ENCODE measurements at places on chromosomes 7 and 10.

DNA sequence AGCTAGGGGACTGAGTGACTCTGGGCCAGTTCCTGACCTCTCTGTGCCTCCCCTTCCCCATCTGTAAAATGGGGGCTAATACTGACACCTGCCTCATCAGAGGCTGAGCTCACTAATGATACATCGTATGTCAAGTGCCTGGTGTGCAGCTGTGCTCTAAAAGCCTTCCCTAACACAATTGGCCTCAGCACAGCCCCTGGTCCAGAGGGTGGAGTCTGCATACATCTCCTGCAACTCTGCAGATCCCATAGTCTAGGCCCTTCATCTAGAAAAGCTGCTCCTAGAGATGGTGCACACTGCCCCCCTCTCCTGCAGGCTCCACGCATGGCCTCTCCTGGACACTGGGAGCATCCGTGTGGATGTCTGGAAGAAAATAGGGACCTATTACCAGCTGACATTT lies 255.0 kb downstream of the RPS24 start:
- no peak overlapping the region for H3K27ac ChIP-seq
- DNase-seq, result no peak
- H3K36me3 ChIP-seq, result no peaks in the 10 kb centered on the region
- no peak overlapping the region for H3K4me3 ChIP-seq
- peaks cover 2% of the 10 kb centered on the region for H3K27me3 ChIP-seq

GRCh38 chr7:17546592-17546991 lies 248.1 kb downstream of the AHR start:
- H3K4me3 ChIP-seq, result no peak overlapping the region
- H3K27me3 ChIP-seq, result no peaks in the 10 kb centered on the region
- no peaks in the 10 kb centered on the region for H3K4me1 ChIP-seq
- no peaks in the 10 kb centered on the region for H3K36me3 ChIP-seq

GRCh38 chr10:88852327-88852726 lies 683 bp upstream of the ANKRD22 start:
- H3K4me1 ChIP-seq, result peaks cover 3% of the 10 kb centered on the region
- DNase-seq, result no peak
- no peaks in the 10 kb centered on the region for H3K27me3 ChIP-seq
- H3K36me3 ChIP-seq, result no peaks in the 10 kb centered on the region
- no peak overlapping the region for H3K27ac ChIP-seq

DNA sequence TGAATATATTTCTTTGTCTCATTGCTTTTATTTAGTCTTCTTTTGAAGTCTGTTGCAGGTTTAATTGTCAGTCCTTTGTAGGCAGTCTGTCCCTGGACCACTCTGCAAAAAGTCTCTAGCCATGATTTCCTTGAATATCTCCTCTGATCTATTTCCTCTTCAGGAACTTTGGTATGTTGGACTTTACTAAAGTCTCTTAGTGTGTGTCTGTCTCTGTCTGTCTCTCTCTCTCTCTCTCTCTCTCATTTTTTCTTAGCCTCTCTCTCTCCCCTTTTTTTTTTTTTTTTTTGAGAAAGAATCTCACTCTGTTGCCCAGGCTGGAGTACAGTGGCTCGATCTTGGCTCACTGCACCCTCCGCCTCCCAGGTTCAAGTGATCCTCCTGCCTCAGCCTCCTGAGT lies 57.5 kb downstream of the ADD3 start:
- peaks cover 6% of the 10 kb centered on the region for H3K36me3 ChIP-seq
- no peak for DNase-seq
- peak overlapping the region; percentile 87 for H3K27ac ChIP-seq

- no peak for DNase-seq
- peaks cover 20% of the 10 kb centered on the region for H3K36me3 ChIP-seq
- H3K4me3 ChIP-seq, result no peak overlapping the region
- no peaks in the 10 kb centered on the region for H3K4me1 ChIP-seq
- no peak overlapping the region for H3K27ac ChIP-seq
Observed at GRCh38 chr10:133292919-133293809, 15.5 kb downstream of the TUBGCP2 start.

GRCh38 chr7:80960244-80960795 lies 41.5 kb upstream of the SEMA3C start:
- DNase-seq, result no peak
- no peaks in the 10 kb centered on the region for H3K4me1 ChIP-seq
- no peak overlapping the region for H3K27ac ChIP-seq
- no peaks in the 10 kb centered on the region for H3K36me3 ChIP-seq

GRCh38 chr7:43758029-43758821 lies at the start of gene BLVRA:
BLVRA (plus strand) TSS chr7:43758680; CDS start chr7:43771159, 12,479 bp downstream.
- DNase-seq, result peak; percentile 41
- peaks cover 12% of the 10 kb centered on the region for H3K4me1 ChIP-seq
- H3K4me3 ChIP-seq, result peak within 1 kb of the TSS; percentile 83
- no peaks in the 10 kb centered on the region for H3K27me3 ChIP-seq

DNA sequence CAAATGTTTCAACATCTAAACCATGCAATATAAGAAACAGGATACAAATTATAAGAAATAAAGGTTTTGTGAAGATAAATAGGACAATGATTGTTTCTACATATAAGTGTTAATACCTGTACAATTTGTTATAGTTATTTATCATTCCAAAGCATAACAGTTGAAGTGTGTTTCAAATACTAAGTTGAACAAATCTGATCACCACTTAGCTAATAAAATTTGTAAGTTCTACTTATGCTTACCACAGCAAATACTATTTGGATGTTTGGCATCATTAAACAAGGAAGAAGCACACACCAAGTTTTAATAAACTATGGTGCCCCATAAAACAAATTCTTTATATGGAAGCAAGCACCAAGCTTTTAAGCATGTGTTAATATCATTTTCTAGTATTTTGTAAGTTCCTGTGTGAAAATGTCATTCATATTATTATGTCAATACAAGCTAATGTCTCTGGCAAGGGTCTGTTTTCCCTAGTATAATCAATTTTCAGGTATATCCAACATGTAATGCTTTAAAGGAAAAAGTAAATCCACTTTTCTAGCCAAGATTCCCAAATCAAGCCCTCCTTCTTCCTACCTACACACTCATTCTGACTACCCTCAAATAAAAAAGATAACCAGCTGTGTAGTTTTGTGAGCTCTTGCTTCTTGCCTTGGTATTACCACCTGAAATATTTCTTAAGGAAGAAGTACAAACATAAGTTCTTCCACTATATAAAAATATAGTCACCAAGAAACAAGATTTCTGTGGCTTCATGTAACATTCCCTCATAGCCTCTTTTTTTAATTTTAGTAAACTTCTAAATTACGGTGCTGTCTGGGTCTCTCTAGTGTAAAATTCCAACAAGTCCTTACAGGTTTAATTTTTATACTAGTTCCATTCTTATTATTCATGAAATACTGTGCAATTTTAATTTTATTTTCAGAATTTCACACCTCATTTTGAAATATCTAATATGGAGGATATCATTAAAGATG lies 9.2 kb downstream of the SKAP2 start:
- H3K27me3 ChIP-seq, result no peaks in the 10 kb centered on the region
- no peak overlapping the region for H3K4me3 ChIP-seq
- H3K36me3 ChIP-seq, result peaks cover 9% of the 10 kb centered on the region

DNA sequence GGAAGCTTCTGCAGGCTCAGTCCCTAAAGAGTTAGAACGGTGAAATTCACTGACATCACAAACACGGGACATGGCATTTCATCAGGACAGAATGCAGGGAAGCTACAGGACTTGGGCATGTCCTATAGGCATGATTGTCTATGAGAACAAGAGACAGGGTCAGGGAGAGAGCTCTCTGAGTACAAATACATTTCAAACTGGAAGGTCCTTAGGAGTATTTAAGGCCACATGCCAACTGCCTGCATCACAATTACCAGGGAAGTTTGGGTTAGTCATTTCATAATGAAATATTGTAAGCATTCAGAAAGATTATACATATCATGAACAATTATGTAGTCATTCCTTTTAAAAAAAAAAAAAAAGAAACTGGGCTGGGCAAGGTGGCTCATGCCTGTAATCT lies 71.3 kb downstream of the CREB3L2 start:
- peaks cover 19% of the 10 kb centered on the region for H3K4me1 ChIP-seq
- no peak for DNase-seq
- no peak overlapping the region for H3K27ac ChIP-seq
- no peaks in the 10 kb centered on the region for H3K27me3 ChIP-seq
- H3K4me3 ChIP-seq, result no peak overlapping the region
- peaks cover 25% of the 10 kb centered on the region for H3K36me3 ChIP-seq

- H3K36me3 ChIP-seq, result no peaks in the 10 kb centered on the region
- DNase-seq, result no peak
- peaks cover 13% of the 10 kb centered on the region for H3K27me3 ChIP-seq
- H3K4me3 ChIP-seq, result no peak overlapping the region
- H3K27ac ChIP-seq, result no peak overlapping the region
- H3K4me1 ChIP-seq, result no peaks in the 10 kb centered on the region
Observed at GRCh38 chr10:77512219-77512578, 125.4 kb downstream of the KCNMA1 start.

DNA sequence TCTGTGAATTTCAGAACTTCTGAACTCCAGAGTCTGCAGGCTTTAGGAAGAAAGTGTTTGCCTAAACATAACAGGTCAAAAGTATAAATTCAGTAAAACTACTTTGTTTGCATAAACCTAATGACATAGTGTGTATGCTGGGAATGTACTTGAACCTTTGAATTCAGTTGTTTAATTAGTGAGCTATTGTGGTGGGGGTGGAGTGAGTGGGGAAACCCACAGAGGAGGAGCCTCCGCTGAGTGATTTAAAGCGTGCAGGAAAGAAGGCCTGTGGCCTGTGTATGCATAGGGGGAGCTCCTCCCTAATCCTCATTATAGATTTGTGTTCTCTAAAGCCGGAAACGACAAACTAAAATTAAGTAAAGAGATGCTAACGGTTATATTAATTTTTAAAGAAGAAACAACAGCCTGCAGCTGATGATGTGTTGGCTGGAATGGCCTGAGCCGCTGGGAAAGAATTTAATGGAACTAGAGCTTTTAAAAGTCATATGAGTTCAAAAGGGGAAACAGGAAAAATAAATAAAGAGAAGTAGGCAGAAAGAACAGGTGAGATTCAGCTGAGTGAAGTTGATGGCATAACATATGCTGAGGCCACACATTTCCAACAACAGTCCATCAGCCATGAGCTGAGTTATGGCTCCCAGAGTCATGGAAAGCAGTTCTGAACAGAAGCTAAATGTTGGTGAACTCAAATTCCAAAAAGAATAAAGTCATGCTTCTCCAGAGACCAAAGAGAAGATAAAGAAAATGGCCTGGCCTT lies 595.0 kb downstream of the GRM8 start:
- no peaks in the 10 kb centered on the region for H3K36me3 ChIP-seq
- peaks cover 8% of the 10 kb centered on the region for H3K4me1 ChIP-seq
- peak overlapping the region; percentile 73 for H3K27ac ChIP-seq

DNA sequence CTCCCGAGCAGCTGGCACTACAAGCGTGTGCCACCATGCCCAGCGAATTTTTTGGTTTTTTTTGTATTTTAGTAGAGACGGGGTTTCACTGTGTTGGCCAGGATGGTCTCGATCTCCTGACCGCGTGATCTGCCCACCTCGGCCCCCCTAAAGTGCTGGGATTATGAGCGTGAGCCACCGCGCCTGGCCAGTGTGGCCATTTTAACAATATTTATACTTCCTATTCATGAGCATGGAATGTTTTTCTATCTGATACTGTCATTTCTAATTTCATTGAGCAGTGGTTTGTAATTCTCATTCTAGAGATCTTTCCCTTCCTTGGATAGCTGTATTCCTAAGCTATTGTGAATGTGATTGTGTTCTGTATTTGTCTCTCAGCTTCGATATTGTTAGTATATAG lies 96.2 kb downstream of the GLCCI1 start:
- H3K27ac ChIP-seq, result no peak overlapping the region
- DNase-seq, result no peak

GRCh38 chr10:110207805-110208613 lies 604 bp downstream of the MXI1 start:
- no peak for DNase-seq
- no peak overlapping the region for H3K27ac ChIP-seq
- peak overlapping the region; percentile 90 for H3K4me3 ChIP-seq
- H3K4me1 ChIP-seq, result peaks cover 39% of the 10 kb centered on the region
- no peaks in the 10 kb centered on the region for H3K36me3 ChIP-seq
- H3K27me3 ChIP-seq, result peaks cover 10% of the 10 kb centered on the region

DNA sequence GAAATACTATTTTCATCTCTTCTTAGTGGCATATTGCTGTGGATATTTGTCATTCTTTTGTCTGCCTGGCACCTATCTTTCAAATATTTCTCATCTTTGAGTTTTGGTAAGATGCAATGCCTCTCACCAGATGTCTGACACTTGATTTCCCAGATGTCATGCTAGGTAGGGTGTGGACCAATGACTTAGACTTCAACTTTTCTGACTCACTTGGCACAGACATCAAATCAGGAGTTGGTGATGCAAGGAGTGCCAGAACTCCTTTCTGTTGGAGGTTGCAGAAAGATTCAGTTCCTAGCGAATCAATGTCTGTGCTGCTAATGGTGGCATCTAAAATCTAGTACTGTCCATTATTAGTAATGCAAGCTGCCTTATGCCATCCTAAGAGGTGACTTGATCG lies 216.9 kb upstream of the FERD3L start:
- H3K27me3 ChIP-seq, result no peaks in the 10 kb centered on the region
- H3K4me3 ChIP-seq, result no peak overlapping the region
- H3K36me3 ChIP-seq, result no peaks in the 10 kb centered on the region
- no peak for DNase-seq
- no peak overlapping the region for H3K27ac ChIP-seq

GRCh38 chr10:117550076-117550475 lies 7.5 kb downstream of the EMX2 start:
- no peak overlapping the region for H3K4me3 ChIP-seq
- no peak for DNase-seq
- H3K4me1 ChIP-seq, result peaks cover 18% of the 10 kb centered on the region
- H3K36me3 ChIP-seq, result peaks cover 2% of the 10 kb centered on the region
- peaks cover 34% of the 10 kb centered on the region for H3K27me3 ChIP-seq
- H3K27ac ChIP-seq, result no peak overlapping the region

DNA sequence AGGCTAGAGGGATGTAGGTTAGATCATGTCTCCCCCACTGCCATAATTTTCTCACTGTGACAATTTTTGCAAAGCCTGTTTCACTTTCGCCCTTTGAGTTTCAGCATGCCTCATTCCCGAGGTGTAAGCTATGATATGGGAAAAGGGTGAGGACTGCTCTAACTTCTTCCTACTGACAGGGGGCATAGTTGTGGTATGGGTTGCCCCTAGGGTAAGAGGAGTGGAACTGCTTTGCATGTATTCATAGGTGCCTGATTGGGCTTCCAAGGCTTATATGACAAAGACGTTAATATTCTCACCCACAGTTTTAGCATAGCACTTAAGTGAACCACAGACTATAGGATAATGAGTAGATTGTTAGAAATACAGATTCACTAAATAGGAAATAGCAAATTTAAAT lies 148.7 kb downstream of the BBS9 start:
- H3K27ac ChIP-seq, result no peak overlapping the region

- H3K36me3 ChIP-seq, result peaks cover 3% of the 10 kb centered on the region
- H3K4me3 ChIP-seq, result no peak overlapping the region
- H3K27me3 ChIP-seq, result no peaks in the 10 kb centered on the region
- H3K27ac ChIP-seq, result no peak overlapping the region
Observed at GRCh38 chr7:110775046-110775445, 315.9 kb upstream of the LRRN3 start.

- H3K4me3 ChIP-seq, result no peak overlapping the region
- H3K36me3 ChIP-seq, result no peaks in the 10 kb centered on the region
- H3K4me1 ChIP-seq, result no peaks in the 10 kb centered on the region
- H3K27ac ChIP-seq, result no peak overlapping the region
Observed at GRCh38 chr7:147240468-147240867, 1123.9 kb downstream of the CNTNAP2 start.
